ENCODE measurements at places on chromosomes 6 and 20. TPM values are rescaled to one million over a fixed set of nuclear protein-coding genes. Genes with fewer than 3 reads are reported as not detected.

The ABHD16B gene
- total RNA-seq, result not detected

The CAP2 gene
- total RNA-seq, result 21.2 TPM

The OR2J1 gene
- not detected for total RNA-seq

The HNF4A gene
- not detected for total RNA-seq

The GLP1R gene
- total RNA-seq, result not detected

- no peaks in the 10 kb centered on the region for H3K36me3 ChIP-seq
- H3K27me3 ChIP-seq, result no peaks in the 10 kb centered on the region
- no peaks in the 10 kb centered on the region for H3K4me1 ChIP-seq
- no peak for DNase-seq
- H3K4me3 ChIP-seq, result no peak overlapping the region
These were observed 153.9 kb downstream of the LPA start for GRCh38 chr6:160510199-160510598.

GRCh38 chr6:98941319-98941718 lies 6.4 kb downstream of the FBXL4 start:
- no peaks in the 10 kb centered on the region for H3K27me3 ChIP-seq
- H3K4me3 ChIP-seq, result no peak overlapping the region
- no peak overlapping the region for H3K27ac ChIP-seq
- DNase-seq, result no peak
